Activated B cell treated with CpG ODN at 0.5 μM for 24 hours (primary cell): ENCODE measurements at places on chromosomes 12 and 14. TPM values are rescaled to one million over a fixed set of nuclear protein-coding genes. Genes with fewer than 3 reads are reported as not detected.

The CMA1 gene
- total RNA-seq, result not detected in 2 replicates

The FGD6 gene
- total RNA-seq, result 3.7 and 5.4 TPM in 2 replicates

The ANKRD33 gene
- total RNA-seq, result not detected in 2 replicates

DNA sequence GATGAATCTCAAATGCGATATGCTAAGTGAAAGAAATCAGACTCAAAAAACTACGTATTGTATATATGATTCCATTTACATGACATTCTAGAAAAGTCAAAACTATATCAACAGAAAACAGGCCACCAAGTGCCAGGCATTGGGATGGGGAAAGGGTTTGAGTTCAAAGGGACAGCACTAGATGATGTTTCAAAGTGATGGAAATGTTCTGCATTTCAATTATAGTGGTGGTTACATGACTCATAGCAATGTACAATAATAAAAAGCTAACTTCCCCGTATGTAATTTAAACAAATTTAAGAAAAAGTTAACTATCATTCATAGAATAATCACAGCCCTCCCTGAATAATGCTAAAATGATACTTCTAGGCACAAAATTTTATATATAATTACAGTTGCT, 13.5 kb downstream of the HECTD1 start:
- no peak for DNase-seq

DNA sequence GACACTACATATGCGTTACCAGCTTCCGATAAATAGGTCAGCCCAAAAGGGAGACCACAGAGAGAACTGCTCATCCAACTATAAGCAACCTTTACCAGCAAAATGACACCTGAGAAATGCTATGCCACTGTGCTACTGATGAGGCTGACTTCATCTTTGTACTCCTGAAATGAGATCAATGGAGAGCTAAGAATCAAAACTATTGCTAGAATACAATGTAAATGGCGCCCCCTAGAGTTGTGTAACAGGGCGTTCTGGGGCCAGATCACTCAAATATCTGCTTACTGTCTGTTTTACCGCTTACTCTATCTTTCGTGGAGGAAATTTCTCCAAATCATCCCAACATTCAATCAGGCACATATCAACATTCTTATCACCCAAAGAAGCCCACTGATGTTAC, 4.6 kb downstream of the ZNF384 start:
- DNase-seq, result no peak

GRCh38 chr14:24694680-24695079, 60.7 kb upstream of the GZMB start:
- DNase-seq, result no peak

DNA sequence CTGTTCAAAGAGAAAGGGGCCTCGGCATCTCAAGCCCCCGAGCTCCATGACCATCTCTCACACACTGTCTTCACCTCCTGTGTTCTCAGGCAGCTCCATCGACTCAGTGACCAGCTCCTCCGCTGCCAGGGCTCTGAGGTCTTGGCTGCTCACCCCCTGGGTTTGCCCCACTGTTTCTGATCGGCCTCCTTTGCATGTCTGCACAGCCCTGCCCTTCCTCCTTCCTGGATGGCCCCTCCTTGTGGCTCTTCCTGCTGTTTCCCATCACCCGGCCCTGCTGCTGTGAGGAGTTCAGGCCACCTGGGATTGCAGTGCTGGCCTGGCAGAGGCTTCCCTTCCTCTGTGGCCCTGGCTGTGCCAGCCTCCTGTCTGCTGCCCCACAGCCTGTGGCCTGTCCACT, 38.1 kb upstream of the PIWIL1 start:
- no peak for DNase-seq

DNA sequence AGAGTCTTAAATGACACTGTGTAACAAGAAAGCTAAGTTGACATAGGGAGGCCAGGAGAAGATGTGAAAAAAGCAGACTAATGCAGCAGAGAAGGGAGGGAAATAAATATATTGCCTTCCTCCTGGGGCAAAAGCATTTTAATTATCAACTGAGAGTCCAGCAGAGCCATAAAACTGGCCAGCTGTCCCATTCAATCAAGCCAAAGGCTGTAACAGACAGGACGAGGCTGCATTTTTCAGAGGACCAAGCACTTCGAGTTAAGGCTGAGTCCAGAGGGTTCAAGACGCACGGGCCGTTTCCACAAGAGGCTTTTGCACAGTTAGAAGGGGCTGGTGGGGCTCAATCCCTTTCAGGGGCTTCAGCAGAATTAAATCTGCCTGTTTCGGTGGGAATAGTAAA, 20.4 kb downstream of the MAP3K9 start:
- no peak for DNase-seq
